ENCODE measurements at places on chromosomes 7 and 10.

DNA sequence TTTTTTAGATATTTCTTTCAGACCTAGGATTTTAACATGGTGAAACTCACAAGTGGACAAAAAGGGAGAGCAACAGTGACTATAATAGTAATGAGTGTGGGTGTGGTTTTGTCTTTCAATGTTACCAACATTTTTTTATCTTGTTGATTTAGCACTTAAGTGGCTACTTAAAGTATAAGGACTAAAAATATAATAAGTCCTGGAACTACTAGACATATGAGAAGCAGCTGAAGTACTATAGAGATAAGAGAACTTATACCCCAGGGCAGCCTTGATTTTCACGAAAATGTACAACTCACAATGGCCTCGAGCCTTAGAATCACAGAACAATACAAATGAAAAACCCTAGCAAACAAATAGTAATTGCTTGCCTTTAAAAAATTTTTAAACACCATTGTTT is 1151.8 kb downstream of the TYW1 start:
- DNase-seq, result no peak

- DNase-seq, result no peak
Measured at GRCh38 chr10:8696746-8697145, 642.3 kb downstream of the GATA3 start.

- no peak for DNase-seq
Measured at GRCh38 chr10:86451604-86451960, 70.0 kb downstream of the WAPL start.

GRCh38 chr7:79298145-79298760 is 155.2 kb downstream of the MAGI2 start:
- peak; percentile 21 for DNase-seq

DNA sequence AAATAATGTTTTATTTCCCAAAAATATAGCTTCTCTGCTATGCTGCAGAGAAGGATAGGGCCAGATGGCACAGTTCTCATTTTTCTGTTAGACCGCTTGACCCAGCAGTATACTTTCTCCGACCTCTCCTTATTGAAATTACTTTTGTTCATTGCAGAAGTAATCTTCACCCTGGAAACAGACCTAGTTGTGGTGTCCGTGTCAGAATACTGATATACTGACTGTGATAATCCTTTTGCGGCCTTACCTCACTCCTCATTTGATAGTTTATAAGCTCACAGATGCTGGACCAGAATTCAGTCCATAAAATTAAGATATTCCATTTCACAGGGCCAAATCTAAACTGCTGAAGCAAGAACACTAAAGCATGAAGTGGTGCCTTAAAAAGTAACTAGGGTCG is 260.6 kb upstream of the DKK1 start:
- DNase-seq, result no peak

- DNase-seq, result peak; percentile 88
Measured at GRCh38 chr10:102503264-102504178, at the start of gene SUFU. Gene SUFU (plus strand): TSS chr10:102503972. CDS start chr10:102504153, 181 bp downstream.

GRCh38 chr7:19106241-19107080 is 11.0 kb downstream of the TWIST1 start:
- DNase-seq, result no peak

DNA sequence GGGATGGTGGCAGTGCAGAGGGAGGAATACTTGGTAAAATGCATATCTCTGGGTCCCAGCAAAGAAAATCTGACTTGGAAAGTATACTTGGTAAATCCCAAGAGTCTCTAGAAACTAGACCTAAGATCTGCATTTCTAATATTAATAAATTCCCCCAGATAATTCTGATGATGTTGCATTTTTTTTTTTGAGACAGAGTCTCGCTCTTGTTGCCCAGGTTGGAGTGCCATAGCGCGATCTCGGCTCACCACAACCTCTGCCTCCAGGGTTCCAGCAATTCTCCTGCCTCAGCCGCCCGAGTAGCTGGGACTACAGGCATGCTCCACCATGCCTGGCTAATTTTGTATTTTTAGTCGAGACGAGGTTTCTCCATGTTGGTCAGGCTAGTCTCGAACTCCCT is 97.9 kb upstream of the ANK3 start:
- DNase-seq, result no peak

GRCh38 chr10:92305133-92306072 is 14.4 kb downstream of the MARCHF5 start:
- DNase-seq, result no peak

GRCh38 chr10:119203006-119203405 is 4.4 kb upstream of the GRK5 start:
- no peak for DNase-seq

GRCh38 chr7:69635555-69636185 is 37.4 kb downstream of the AUTS2 start:
- DNase-seq, result no peak

- DNase-seq, result no peak
Measured at GRCh38 chr7:93039786-93040185, 78.0 kb downstream of the SAMD9 start.

DNA sequence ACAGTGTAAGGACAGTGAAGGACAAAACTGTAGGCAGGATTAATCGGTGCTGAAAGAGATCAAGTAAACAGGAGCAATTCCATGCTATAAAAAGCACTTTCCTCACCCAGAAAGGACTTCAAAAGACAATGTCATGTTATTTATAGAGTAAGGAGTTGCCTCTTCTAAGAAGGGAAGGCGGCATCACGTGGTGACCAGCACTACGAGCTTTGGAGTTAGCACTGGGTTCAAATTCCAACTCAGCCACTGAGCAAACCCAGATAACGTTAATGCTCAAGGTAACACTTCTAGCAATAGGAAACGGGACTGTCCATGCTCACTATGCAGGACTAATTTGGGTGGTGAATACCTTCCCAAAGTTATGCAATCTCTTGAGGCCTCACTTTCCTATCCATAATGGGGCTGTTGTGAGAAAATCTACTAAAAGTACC is 715 bp upstream of the PANK1 start:
- no peak for DNase-seq

GRCh38 chr7:102469972-102470825 is 5.4 kb downstream of the LRWD1 start:
- no peak for DNase-seq

DNA sequence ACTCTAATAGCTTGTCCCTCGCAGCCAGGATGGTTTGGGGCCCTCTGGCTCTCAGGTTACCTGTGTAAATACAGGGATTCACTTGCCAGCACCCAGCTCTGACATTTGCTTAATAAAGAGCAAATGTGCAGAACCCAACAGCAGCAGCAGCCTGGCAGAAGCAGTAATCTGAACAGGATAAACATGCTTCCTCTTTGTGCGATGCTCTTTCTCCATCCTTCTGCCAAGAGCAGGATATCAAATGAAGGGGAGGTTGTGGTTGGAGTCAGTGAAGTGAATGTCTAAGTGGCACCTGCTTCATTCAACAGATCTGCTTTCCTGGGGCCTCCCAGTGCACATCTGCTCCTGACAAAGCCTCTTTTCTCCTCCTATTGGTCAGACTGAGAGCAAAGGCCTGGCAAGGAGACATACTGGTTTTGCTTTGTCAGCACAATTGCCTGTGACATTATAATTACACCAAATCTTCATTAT is 130.3 kb downstream of the NRF1 start:
- no peak for DNase-seq

GRCh38 chr7:95715274-95715673 is 57.1 kb upstream of the DYNC1I1 start:
- no peak for DNase-seq

- no peak for DNase-seq
Measured at GRCh38 chr7:80611779-80612178, 26.7 kb upstream of the CD36 start.

DNA sequence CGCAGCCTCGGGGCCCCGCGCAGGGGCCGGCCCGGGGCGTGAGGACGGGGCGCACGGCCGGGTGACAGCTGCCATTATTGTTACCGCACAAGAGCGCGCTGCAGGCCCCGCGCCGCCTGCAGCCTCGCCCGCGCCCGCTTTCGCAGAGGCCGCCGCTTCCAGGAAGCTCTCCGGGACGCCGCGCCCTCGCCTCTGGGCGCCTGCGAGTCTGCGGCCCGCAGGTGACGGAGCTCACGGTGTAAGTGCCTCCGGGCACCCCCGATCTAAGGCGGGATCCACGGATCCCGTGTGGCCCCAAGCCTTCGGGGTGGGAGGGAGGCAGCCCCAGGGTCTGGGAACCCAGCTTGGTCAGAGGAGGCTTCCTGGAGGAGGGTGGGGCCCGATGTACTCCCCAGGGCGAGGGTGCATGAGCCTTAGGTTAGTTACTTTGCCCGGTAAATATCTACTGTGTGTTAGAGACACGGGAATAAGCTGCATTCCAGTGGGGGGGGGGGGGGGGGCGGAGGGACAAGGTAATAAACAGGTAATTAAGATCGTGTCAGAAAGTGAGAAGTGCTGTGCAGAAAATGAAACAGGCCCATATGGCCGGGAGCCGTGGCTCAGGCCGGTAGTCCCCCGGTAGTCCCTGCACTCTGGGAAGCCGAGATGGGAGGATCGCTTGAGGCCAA is 638 bp downstream of the IQCE start:
- no peak for DNase-seq

- no peak for DNase-seq
Measured at GRCh38 chr7:151978616-151979015, 22.4 kb downstream of the GALNTL5 start.

GRCh38 chr10:125082881-125083575 is 77.3 kb downstream of the CTBP2 start:
- no peak for DNase-seq

DNA sequence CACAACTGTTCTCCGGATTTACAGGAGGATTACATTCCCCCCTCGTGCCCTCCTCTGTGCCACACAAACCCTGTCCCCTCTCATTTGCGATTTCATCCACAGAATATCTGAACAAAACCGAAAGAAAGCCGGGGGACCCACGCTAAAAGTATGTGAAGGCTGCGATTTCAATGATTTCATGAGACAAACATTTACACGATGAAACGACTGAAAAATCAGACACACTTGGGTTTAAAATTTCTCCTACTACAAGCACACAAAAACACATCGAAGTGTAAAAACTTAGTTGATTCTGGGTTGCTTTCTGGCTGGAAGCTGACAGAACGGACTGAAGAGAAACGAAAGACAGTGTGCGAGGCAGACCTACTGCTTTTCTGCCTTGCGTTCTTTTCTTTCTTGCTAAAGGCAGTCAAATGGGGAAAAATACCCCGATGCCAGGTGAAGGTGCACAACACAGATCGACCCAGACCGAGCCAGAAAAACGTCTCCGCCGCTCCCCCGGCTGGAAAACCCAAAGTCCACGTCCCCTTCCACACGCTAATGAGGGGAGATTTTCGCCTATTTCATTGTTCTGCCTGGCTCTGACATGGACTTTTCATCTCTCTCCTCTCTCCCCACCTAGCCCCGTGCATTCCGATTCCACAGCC is 1.2 kb downstream of the HIPK2 start:
- DNase-seq, result peak; percentile 9

DNA sequence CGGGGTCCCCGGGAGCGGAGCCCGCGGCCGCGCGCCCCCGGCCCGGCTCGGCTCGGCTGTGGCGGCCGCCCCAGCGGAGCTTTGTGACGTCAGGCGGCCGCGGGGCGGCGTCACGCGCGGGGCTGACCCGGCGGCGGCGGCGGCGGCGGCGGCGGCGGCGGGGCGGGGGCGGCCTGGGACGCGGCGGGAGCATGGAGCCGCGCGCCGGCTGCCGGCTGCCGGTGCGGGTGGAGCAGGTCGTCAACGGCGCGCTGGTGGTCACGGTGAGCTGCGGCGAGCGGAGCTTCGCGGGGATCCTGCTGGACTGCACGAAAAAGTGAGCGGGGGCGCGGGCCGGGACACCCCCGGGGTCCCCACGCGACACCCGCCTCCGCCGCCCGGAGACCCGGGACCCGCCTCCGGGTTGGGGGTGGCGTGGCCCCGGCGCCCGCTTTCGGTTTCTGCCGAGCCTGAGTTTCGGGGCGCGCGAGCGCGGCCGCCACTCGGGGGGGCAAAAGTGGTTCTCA is at the start of gene PWWP2B:
Gene PWWP2B, plus strand, starts transcription at position 165 of the 506 bp plus-strand sequence. Its CDS starts 27 bp downstream, at position 192.
- DNase-seq, result no peak

- DNase-seq, result no peak
Measured at GRCh38 chr10:59852670-59853069, 53.7 kb downstream of the CCDC6 start.

DNA sequence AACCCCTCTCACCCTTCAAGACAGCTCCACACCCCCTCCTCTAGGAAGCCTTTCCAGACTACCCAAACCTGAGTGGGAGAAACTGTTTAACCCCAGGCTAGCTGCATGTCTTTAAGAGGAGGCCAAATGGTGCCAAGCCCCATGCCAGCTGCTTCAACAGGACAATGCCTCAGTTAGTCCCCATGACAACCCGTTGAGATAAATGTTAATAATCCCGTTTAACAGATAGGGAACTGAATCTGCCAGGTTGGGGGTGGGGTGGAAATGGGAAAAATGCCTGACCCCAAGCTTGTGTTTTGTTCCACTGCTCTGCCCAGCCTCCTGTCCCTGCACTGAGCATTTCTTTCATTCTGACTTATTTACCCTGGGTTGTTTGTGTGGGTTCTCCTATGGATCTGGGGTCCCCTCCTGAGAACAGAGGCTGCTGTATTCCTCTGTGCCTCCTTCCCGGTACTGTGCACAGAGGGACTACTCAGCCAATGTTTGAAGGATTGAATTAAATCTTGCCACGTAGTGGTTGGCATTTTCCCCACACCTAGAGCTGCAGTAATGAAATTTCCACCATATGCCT is 452.6 kb upstream of the ZMIZ1 start:
- no peak for DNase-seq

DNA sequence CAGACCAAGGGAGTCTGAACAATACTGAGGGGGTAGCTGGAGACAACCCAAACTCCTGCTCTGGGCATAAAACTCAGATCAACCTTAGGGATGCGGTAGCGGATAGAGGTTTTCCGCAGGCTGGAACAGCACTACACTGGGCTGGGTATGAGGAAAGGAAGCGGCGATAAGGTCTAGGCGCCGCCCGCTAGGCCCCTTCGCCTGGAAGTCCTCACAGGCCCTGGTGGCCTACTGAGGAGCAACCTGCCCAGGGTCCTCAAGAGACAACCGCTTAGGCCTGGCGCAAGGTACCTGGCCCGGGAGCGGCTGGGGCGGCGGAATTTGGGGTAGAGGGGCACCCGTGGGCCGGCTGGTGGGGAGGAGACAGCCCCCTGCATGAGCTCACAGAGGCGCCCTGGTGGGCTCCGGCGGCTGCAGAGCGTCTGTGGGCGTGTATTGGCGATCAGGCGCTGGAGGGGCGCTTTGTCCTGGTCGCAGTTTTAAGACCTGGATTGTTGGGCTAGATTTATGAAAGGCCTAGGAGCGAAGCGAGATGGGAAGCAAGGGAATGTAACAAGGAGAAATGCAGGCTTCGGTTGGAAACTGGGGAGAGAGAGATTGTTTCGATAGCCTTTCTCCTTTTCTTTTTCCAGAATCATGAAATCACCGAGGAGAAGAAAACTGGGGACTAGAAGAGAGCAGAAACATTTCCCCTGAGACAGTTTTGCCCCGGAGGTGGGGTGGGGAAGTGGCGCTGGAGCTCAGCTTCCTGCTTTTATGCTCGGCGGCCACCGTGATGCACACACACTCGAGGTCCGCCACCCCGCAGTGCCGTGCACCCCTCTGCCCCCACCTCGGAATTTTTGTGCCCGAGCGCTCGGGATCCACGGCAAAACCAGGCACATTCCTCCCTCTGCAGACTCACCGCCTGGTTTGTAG is 2.4 kb upstream of the NKX2-3 start:
- no peak for DNase-seq

DNA sequence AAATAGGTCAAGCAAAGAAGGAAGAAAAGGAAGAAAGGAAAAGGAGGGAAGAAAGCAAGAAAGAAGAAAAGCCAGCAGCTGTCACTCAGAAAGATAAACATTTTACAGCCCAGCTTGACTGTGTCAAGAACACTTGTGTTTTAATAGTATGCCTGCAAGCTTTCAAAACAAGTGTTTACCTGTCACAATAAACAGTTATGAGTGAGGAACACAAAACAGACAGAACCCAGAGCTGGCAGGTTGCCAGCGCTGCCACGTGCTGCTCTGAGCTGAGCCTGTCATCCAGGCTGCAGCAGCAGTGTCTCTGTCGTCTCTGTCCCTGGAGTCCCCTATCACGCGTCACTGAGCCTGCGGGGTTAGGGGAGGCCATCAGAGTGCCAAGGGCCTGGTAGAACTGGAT is 827.6 kb upstream of the AUTS2 start:
- DNase-seq, result no peak

Data from HTR-8/SVneo (cell line).